Right atrium auricular region (tissue), 2 donors: ENCODE measurements at places on chromosomes 12 and 14. TPM values are rescaled to one million over a fixed set of nuclear protein-coding genes. Genes with fewer than 3 reads are reported as not detected.

The ZFHX2 gene
- total RNA-seq = 0.59 TPM

- H3K4me3 ChIP-seq = no peak overlapping the region
- H3K27ac ChIP-seq = peak overlapping the region; percentile 62
Observed at GRCh38 chr12:18859400-18859799, 121.5 kb downstream of the CAPZA3 start.

DNA sequence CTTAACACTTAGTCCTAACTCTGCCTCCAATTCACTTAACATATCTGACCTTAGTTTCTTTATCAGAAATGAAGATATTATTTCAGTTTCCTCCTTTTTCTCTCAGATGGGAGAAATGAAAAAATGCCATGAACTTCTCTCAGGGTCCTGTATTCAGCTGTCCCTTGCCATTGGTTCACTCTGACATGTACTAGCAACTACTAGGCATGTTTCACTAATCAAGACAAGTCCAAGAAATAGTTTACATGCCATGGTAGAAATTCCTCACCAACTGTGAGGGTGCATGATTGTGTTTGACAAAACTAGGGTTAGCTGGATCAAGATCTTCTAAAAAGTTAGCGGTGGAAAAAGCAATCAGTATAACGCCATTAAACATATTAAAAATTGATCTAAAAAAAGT is 7.0 kb upstream of the ATXN7L3B start:
- no peaks in the 10 kb centered on the region for H3K36me3 ChIP-seq
- H3K4me3 ChIP-seq = no peak overlapping the region
- H3K27ac ChIP-seq = no peak overlapping the region
- H3K27me3 ChIP-seq = no peaks in the 10 kb centered on the region
- H3K4me1 ChIP-seq = no peaks in the 10 kb centered on the region

- no peaks in the 10 kb centered on the region for H3K36me3 ChIP-seq
- no peak for DNase-seq
- no peaks in the 10 kb centered on the region for H3K4me1 ChIP-seq
- no peaks in the 10 kb centered on the region for H3K27me3 ChIP-seq
- H3K4me3 ChIP-seq = no peak overlapping the region
Observed at GRCh38 chr12:62703011-62703380, 232.0 kb downstream of the PPM1H start.

- no peaks in the 10 kb centered on the region for H3K27me3 ChIP-seq
- no peak for DNase-seq
- no peak overlapping the region for H3K4me3 ChIP-seq
- H3K36me3 ChIP-seq = no peaks in the 10 kb centered on the region
- no peaks in the 10 kb centered on the region for H3K4me1 ChIP-seq
Observed at GRCh38 chr12:118840399-118840798, 140.9 kb upstream of the SRRM4 start.

DNA sequence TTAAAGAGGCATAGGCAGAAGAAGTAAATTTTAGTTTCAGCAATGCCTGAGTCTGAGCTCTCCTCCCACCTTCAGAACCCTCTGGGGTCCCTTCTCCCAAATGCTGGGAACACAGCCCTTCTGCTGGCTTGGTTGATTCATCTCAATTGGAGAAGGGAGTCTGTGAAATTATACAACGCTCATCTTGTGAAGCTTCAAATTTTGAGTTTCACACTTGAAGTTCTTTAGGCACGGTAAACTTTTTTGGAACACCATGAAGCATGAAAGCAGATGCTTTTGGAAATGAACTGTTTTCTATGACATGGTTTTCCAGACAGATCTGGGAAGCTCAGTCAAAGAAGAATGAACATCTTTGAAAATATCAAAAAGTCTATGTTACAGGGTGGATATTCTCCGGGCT is 69.9 kb downstream of the TBK1 start:
- H3K27me3 ChIP-seq = no peaks in the 10 kb centered on the region
- H3K4me1 ChIP-seq = no peaks in the 10 kb centered on the region
- no peak overlapping the region for H3K27ac ChIP-seq
- no peak for DNase-seq

GRCh38 chr14:21241218-21241819 is 27.9 kb downstream of the HNRNPC start:
- no peak overlapping the region for H3K27ac ChIP-seq
- H3K36me3 ChIP-seq = peaks cover 21% of the 10 kb centered on the region
- peaks cover 42% of the 10 kb centered on the region for H3K4me1 ChIP-seq
- no peaks in the 10 kb centered on the region for H3K27me3 ChIP-seq
- H3K4me3 ChIP-seq = no peak overlapping the region

DNA sequence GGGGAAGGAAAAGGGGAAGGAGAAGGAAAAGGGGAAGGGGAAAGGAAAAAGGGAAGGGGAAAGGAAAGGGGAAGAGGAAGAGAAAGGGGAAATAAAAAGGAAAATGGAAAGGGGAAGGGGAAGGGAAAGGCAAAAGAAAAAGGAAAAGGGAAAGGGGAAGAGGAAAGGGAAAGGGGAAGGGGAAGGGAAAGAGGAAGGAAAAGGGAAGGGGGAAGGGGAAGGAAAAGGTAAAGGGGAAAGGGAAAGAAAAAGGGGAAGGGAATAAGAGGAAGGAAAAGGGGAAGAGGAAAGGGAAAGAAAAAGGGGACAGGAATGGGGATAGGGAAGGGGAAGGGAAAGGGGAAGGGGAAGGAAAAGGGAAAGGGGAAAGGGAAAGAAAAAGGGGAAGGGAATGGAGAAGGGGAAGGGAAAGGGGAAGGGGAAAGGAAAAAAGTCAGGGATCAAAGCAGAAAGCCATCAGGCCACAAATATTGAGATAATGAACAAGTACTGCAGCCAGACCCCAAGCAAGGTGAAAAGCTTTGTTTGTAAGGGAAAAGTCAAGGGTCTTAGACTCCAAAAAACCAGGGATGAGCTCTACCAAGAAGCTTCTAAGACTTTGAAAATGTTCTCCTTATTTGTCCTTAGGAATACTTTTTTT is 20.0 kb downstream of the DICER1 start:
- H3K4me1 ChIP-seq = peaks cover 47% of the 10 kb centered on the region
- H3K27me3 ChIP-seq = no peaks in the 10 kb centered on the region
- no peak overlapping the region for H3K4me3 ChIP-seq
- peak overlapping the region; percentile 44 for H3K27ac ChIP-seq
- no peak for DNase-seq

The GLS2 gene
- total RNA-seq = 1.7 TPM

DNA sequence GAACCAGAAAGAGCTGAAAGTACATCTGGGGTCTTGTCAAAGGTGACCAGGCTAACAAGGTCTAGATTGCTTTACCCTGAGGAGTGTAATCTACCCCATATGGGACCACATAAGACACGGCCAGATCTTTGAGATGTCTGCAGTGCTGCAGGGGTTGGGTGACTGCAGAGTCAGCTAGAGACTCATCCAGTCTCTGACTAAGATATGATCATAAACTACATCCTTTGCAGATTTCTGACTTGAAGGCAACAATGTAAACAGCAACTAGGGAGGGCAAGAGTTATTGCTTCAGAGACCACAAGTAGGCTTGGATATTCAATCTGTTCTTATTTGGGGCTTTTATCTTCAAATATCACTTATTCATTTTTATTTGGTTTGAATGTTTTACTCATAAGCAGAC is 1080.5 kb upstream of the FOXG1 start:
- H3K27me3 ChIP-seq = no peaks in the 10 kb centered on the region
- DNase-seq = no peak
- no peak overlapping the region for H3K27ac ChIP-seq
- no peak overlapping the region for H3K4me3 ChIP-seq
- H3K36me3 ChIP-seq = no peaks in the 10 kb centered on the region

The MFAP5 gene
- total RNA-seq = 22.1 TPM

DNA sequence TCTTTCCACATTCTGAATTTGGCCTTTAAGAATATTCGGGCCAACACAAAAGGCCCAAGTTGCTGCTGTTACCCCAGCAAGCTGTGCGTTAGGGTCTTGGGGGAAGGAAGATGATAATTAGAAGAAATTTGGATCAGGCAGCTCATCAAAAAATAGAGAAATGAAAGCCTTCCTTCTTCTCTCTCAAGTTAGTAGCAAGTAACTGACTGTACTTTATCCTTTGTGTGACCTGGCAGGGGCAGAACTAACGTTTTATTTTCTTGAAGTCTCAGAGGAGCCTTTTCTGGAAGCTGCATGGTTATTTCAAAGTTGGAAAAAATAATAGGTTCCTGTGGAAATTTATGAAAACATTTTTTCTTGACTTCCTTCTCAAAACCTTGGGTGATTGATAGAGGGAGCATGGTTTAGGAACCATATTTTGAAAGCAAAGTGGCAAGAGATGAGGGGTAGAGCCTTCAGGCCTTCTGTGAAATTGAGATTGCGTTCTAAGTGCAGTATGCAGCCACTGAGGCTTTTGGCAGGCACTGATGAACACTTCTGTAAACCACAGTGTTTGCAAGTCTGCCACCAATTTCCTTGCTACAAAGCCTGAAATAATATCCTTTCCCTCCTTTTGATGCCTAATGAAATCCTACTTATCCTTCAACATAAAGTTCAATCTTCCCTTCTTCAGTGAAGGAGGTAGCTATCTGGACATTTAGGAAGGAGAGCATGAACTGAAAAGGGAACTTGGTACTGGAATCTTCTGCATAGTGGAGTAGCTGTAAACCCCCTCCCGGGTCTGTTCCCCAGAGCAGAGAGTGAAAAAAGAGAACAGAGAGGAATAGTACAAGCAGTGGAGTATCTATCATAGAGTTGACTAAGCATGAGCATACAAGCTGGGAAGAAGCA is 123.2 kb downstream of the FGD4 start:
- no peaks in the 10 kb centered on the region for H3K4me1 ChIP-seq
- H3K4me3 ChIP-seq = no peak overlapping the region
- no peak for DNase-seq

GRCh38 chr14:102671410-102671809 is 79.0 kb downstream of the RCOR1 start:
- H3K36me3 ChIP-seq = no peaks in the 10 kb centered on the region
- H3K27me3 ChIP-seq = no peaks in the 10 kb centered on the region
- no peaks in the 10 kb centered on the region for H3K4me1 ChIP-seq
- H3K27ac ChIP-seq = no peak overlapping the region
- DNase-seq = no peak

GRCh38 chr14:93936245-93936644 is 9.1 kb downstream of the FAM181A start:
- DNase-seq = no peak
- H3K36me3 ChIP-seq = peaks cover 81% of the 10 kb centered on the region
- no peaks in the 10 kb centered on the region for H3K4me1 ChIP-seq
- no peak overlapping the region for H3K27ac ChIP-seq

DNA sequence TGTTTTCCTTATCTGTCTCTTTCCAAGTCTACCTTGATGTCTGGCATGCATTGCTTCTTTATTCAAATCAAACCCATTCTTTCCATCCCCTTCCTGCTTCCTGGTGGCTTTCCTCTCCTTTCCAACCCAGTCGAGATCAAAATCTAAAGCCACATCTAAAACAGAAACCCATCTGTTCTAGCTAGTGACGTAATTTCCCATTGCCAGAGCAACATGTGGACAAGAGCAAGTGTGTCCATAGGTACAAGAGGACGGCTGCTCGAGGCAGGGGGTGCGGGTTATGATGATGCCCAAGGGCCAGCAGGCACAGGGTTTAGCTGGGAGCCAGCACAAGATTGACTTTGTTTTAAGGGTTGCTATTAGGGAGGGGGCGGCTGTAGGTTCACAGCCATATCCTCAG is 7.0 kb downstream of the KRT80 start:
- DNase-seq = no peak
- no peak overlapping the region for H3K27ac ChIP-seq
- H3K4me1 ChIP-seq = peaks cover 53% of the 10 kb centered on the region
- no peaks in the 10 kb centered on the region for H3K27me3 ChIP-seq

DNA sequence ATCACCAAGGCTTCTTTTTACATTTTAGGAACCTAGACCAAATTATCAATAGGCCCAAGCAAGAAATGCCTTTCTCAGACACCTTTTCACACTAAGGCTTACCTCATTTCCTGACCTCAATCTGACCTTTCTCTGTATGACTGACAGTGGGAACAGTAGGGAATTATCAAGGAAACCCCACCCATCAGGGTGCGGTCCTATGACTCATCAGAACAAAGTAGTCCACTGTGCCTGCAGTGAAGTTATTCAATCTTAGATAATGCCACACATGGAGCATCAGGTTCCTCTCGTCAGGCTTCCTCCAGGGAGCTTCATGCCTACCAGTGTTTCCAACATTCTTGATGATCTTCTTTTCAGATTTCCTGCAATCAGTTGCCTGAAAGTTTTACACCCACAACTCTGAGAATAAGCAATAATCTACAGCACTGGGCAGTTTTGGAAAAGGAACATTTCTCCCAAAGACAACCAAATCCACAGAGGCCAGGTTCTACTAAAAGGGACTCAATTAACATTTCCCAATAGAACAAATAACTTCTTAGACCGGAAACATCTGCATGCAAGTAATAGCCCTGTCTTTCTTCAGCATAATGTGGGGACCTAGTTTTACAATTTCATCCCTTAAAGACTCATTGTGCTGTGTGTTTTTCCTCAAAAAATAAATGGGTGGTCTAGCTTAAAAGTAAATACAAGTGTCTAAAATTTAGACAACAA is 35.9 kb upstream of the TMTC2 start:
- H3K4me1 ChIP-seq = peaks cover 8% of the 10 kb centered on the region
- DNase-seq = no peak
- no peaks in the 10 kb centered on the region for H3K36me3 ChIP-seq
- no peaks in the 10 kb centered on the region for H3K27me3 ChIP-seq
- no peak overlapping the region for H3K27ac ChIP-seq
- no peak overlapping the region for H3K4me3 ChIP-seq

DNA sequence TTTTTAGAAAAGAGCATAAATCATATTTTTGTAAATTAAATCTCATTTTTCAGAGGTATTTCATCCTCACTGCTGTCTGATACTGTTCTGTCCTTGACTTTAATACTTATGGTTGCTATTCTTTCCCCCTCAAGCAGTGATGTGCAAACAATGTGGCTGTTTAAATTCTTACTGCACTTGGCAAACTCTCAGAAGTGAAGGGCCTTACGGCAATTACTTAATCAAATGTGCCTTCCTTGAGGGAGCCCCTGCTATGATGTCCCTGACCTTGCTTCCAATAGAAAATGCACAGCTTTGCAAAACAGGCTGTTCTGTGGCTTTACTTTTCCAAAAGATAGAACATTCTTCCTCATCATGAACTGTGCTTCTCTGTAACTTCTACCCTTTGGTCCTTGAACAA is 35.2 kb downstream of the UBE3B start:
- no peak for DNase-seq
- no peak overlapping the region for H3K4me3 ChIP-seq
- H3K4me1 ChIP-seq = peaks cover 1% of the 10 kb centered on the region
- peaks cover 90% of the 10 kb centered on the region for H3K36me3 ChIP-seq
